Fibroblast of gingiva (primary cell): ENCODE measurements at places on chromosomes 5 and 9.

- DNase-seq = no peak
These were observed 126.8 kb downstream of the GCNT1 start for GRCh38 chr9:76585487-76586389.

DNA sequence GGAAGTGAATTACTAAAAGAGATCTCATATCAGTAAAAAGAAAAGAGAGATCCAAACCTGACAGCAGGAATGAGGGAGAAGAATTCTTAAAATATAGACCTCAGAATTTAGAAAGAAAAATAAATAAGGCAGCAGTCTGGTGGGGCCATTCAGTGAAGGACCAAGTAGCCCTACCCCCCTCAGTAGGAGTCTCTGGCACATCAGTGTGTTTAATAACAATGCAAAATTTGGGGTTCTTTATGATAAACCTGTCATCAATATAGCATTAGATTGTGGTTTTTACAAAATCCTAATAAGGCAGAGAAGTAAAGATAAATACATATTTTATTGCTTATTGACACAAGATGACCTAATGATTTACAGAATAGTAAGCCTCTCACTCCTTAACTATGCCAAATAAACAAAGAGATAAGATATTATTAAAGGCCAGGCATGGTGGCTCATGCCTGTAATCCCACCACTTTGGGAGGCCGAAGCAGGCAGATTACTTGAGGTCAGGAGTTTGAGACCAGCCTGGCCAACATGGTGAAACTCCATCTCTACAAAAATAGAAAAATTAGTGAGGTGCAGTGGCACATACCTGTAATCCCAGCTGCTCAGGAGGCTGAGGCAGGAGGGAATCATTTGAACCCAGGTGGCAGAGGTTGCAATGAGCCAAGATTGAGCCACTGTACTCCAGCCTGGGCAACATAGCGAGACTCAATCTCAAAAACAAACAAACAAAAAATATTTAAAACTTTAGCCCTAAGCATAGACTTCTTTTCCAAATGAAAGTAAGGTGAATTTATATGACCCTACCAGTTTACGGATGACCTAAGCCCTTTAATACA lies 108.6 kb downstream of the BASP1 start:
- no peak for DNase-seq

DNA sequence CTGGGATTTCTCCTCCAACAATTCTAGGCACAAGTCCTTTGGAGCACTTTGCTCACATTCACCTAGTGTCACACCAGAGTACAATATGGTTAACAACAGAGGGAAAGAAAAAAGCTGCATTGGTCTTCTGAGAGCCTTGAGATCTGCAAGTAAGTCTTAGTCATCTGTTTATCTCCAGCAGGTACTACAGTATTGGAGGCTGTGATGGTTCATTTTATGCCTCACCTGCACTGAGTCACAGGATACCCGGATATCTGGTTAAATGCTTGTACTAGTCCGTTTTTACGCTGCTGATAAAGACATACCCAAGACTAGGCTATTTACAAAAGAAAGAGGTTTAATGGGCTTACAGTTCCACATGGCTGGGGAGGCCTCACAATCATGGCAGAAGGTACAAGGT lies 525.0 kb downstream of the NR2F1-AS1 start:
- no peak for DNase-seq

DNA sequence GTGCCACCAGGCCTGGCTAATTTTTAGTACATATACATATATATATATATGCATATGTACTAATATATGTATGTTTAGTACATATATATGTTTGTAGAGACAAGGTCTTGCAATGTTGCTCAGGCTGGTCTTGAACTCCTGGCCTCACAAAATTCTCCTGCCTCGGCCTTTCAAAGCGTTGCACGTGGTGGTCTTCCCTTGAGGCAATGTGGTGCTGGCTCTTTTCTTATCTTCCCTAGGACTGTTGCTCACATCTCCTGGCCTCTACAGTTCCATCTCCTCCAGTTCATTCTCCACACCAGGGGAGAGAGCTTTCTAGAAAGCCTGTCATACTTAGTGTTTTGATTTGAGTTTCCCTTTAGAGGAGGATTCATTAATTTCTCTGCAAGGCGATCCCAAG lies 28.9 kb upstream of the TGFBR1 start:
- DNase-seq = no peak

DNA sequence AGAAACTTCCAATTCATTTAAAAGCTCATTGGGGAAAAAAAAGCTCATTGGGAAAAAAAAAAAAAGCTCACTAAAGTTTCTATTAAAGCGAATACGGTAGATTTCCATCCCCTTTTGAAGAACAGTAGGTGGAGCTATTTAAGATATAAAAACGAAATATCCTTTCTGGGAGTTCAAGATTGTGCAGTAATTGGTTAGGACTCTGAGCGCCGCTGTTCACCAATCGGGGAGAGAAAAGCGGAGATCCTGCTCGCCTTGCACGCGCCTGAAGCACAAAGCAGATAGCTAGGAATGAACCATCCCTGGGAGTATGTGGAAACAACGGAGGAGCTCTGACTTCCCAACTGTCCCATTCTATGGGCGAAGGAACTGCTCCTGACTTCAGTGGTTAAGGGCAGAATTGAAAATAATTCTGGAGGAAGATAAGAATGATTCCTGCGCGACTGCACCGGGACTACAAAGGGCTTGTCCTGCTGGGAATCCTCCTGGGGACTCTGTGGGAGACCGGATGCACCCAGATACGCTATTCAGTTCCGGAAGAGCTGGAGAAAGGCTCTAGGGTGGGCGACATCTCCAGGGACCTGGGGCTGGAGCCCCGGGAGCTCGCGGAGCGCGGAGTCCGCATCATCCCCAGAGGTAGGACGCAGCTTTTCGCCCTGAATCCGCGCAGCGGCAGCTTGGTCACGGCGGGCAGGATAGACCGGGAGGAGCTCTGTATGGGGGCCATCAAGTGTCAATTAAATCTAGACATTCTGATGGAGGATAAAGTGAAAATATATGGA lies at the start of gene PCDHGA12:
TSS of gene PCDHGA12 (plus strand) at position 176 of the 782 bp plus-strand sequence. CDS start at position 429, 253 bp downstream.
- peak; percentile 87 for DNase-seq

GRCh38 chr9:20604562-20604961 lies 17.7 kb downstream of the MLLT3 start:
- DNase-seq = peak; percentile 49

DNA sequence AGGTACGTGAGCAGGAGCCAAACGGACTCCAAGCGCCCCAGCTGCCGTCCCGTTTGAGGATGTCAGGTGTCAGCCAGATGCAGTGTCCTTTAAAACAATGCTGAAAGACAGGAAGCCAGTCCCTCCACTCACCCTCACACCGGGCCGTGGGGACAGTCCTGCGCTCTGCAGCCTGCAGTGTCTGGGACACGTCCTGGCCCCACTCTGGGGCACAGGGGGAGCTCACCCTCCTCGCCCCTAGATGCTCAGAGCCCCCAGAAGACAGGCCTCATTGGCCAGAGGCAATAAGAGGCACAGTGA lies 79.7 kb downstream of the ZNF354C start:
- DNase-seq = no peak

GRCh38 chr5:76782444-76782843 lies 36.4 kb upstream of the F2RL1 start:
- no peak for DNase-seq

- DNase-seq = no peak
These were observed 191.0 kb downstream of the RAB3C start for GRCh38 chr5:58773744-58774441.

GRCh38 chr5:104412649-104413240 lies 850.2 kb upstream of the NUDT12 start:
- peak; percentile 27 for DNase-seq

- peak; percentile 88 for DNase-seq
These were observed 1.2 kb upstream of the GCNT4 start for GRCh38 chr5:75053304-75054133.

DNA sequence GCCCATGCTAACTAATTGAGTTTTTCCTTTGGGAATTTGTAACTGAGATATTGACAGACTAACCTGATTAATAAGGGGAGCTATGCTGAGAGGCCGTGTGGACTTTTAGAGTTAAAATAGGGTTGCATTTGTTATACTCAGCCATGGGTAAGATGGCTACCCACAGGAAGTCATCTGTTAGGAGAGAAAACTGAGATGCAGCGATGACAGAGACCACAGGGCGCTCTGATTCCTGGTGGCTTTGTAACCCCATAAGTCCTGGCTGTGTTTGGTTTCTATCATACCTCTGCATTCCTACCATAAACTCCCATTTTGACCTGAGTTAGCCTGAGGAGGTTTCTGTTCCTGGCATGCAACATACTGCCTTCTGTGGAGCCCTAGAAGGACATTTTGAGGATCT lies 19.5 kb upstream of the PANK3 start:
- DNase-seq = no peak

GRCh38 chr5:77599679-77600078 lies 38.8 kb downstream of the OTP start:
- no peak for DNase-seq

DNA sequence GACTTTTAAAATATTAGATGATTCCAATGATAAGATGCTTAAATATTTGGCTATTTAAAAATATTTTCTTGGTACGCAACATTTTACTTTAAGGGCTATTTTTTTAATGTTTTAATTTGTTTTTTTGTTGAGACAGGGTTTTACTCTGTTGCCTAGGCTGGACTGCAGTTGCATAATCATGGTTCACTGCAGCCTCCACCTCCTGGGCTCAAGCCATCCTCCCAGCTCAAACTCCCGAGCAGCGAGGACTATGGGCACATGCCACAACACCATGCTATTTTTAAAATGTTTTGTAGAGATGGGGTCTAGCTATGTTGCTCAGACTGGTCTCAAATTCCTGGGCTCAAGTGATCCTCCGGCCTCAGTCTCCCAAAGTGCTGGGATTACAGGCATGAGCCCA lies 850.2 kb upstream of the DMAC1 start:
- DNase-seq = no peak

DNA sequence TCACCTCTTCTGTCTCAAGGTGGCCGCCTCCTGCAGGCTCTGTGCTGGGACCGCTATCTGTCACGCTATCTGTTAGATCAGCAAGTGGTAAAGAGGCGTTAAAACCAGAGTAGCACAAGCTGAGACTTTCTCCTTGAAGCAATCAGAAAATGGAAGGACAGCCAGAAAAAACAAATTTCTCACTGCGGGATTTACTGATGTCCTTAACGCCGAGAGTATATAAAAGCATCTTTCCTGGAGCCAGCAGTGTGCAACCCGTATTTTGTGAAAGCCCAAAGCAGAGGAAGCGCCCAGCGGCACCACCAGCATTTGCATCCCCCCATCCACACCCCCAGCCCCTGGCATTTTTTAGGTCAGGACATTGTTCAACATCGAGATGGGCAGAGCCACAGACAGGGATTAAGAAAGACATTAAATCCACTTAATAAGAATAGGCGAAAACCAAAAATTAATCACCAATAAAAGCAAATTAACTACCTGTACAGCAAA lies 48.6 kb downstream of the DUSP1 start:
- no peak for DNase-seq

GRCh38 chr5:4230471-4230785 lies 634.8 kb downstream of the IRX1 start:
- DNase-seq = no peak

GRCh38 chr9:123011878-123012528 lies 21.5 kb upstream of the GPR21 start:
- peak; percentile 64 for DNase-seq

- DNase-seq = no peak
These were observed 21.3 kb downstream of the CCDC69 start for GRCh38 chr5:151202381-151203139.

DNA sequence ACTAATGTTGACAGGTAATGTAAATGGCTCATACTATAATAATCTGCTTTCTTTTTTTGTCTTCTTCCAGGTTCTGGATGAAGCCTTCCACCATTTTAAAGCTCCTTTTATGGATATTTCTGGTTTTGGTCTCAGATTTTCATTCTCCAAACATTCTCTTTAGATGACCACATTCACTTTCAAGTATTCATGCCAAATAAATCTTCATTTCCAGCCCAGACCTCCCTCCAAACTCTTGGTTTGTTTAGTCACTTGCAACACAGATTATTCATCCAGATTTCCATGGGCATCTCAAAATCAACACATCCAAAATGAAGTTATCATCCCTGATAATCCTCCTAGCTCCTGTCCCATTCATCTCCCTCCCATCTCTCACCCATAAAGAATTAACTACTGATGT lies 40.3 kb upstream of the SVEP1 start:
- DNase-seq = peak; percentile 43

GRCh38 chr5:141870871-141871270 lies 7.3 kb downstream of the PCDH1 start:
- DNase-seq = no peak
